ENCODE measurements at places on chromosomes 1 and 21.

DNA sequence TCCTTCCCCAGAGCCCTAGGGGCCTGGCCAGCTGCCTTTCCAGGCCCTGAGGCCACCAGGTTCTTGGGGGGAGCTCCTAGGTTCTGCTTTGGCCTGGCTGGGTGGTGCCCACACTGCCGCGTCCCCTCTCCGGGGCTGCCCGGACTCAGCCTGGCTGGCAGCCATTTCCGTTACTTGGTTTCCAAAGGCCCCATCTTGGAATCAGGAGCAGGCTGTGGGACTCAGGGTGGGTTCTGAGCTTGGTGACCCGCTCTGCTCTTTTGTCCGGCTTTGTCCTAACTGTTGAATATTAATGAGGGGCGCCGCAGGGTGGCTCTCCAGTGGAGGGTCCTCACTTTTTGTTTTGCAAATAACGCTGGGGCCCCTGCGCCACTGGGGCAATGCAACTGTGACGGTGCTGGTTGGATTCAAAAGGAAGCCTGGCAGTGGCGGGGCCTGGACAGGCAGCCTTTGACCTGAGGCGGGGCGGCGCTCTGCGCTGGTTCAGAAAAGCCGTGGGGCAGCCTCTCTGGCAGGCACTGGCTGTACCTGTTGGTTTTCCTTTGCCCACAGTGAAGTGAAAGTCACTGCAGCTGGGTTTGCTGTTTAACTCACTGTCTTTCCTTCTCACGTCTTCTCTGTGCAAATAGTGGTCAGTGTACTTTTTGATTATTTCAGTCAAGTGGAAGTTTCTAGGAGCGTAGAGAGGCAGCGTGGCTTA is 20.2 kb downstream of the SKI start:
- DNase-seq = peak; percentile 92

DNA sequence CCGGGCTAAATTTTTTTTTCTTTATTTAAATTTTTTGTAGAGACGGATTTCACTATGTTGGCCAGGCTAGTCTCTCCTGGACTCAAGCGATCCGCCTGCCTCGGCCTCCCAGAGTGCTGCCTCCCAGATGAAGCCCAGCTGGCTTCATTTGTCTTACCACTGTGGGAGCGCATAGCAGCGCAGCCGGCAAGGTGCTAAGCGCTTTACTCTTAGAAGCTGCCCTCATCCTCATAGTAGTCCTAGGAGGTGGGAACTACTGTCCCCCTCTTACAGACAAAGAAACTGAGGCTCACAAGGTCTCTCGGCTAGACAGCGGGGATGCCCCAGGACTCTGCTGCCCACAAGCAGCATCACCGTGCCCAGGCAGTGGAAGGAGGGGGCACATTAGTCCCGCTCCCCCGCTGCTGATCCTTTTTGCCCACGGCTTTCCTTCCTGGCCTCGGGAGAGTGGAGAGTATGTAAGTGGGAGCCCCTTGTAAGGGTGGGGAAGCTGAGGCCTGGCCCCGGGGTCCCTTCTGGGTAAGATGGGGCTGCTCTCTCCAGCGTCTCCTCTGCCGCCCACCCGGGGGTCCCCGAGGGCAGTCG is 726 bp downstream of the TMEM54 start:
- no peak for DNase-seq

DNA sequence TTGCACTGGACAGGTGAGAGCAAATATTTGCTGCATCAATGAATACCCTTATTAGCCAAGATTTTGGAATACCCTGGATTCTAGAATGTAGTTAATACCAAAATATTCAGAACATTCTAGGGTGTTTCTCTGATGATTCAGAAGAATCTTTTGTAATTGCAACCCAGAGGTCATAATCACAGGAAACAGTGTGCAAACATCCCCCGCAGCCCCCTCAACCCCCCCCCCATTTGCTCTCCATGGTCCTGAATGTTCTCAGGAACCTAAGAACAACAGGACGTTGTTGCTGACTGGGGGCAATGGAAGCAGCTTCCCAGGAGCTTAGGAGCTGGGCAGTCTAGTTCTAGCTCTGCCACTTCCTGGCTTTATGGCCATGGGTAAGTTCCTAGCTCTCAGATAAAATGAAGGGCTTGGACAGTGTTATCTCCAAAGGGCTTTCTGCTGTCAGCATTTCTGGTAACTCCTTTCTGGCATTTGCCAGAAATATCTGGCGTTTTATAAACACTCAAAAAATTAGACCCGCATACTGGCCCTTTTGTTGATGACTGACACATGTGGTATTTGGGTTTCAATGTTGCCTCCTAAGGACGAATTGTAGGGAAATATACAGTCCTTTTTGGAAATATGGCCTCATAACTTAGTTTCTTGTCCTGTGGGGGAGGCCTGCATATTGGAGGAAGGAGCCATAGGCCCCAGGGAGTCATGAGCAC is 178.6 kb downstream of the RRAGC start:
- no peak for DNase-seq

DNA sequence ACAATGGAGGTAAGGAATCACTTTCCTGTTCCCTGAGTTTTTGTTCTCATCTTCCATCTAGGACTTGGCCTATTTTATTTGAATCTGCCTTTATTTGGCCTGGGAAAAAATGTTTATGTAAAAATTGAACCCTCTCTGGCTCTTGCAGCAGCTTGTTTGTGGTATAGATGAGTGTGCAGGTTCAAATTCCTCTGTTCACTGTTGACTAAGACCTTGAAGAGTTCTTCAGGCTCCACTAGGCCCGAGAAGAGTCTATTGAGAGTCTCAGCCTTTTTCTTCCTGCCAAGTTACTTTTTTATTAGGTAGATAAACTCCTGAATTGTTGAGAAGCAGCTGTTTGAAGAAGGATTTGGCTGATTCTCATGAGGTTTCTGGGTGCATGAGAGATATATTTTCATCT is 248.8 kb upstream of the ADGRL2 start:
- no peak for DNase-seq

- no peak for DNase-seq
Measured at GRCh38 chr21:25977068-25977611, 193.4 kb downstream of the APP start.

- DNase-seq = no peak
Measured at GRCh38 chr1:69328186-69328585, 239.5 kb upstream of the LRRC7 start.

- DNase-seq = no peak
Measured at GRCh38 chr21:37484535-37485474, 118.2 kb downstream of the DYRK1A start.

DNA sequence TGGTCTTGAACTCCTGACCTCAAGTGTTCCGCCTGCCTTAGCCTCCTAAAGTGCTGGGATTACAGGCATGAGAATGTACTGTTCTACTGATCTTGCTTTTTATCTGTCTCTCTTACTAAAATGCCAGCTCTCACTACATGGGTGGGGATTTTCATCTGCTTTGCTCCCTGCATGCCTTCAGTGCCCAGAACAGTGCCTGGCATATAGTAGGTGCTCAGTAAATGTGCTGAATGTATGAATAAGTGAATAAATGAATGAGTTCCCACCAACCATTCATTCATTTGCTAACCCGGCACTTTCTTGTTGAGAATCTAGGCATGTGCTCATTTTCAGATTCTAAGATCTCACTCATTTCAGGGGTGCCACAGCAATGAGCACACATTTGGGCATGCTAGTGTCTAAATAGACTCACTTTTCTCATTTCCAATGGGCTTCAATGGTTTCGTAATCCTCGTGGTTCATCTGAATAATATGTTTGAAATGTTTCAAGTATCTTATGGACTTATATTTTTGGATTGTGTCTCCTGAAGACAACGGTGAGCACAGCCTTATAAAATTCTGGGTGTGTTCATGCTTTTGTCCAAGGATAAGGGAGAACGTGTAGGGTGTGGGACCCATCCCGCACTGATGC is 7.6 kb downstream of the DHRS3 start:
- no peak for DNase-seq

- no peak for DNase-seq
Measured at GRCh38 chr1:150969626-150970025, 5.0 kb downstream of the CERS2 start.

DNA sequence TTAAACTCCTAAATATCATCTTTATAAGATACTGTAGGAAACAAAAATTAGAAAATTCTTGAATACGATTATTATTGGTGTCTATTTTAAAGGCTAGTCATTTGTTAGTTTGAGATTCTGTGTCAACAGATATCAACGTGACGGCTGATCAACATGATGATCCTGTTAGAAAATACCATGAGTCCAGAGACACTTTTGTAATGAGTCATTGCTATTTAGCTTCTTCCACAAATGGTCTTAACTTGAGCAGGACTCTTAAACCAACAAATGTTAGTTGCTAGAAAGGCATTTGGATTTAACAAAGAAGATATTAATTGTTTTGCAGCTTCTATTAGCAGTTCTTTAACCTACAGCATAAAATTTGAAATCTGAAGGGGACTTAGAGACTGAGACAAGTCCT is 131.2 kb downstream of the TGFB2 start:
- no peak for DNase-seq

DNA sequence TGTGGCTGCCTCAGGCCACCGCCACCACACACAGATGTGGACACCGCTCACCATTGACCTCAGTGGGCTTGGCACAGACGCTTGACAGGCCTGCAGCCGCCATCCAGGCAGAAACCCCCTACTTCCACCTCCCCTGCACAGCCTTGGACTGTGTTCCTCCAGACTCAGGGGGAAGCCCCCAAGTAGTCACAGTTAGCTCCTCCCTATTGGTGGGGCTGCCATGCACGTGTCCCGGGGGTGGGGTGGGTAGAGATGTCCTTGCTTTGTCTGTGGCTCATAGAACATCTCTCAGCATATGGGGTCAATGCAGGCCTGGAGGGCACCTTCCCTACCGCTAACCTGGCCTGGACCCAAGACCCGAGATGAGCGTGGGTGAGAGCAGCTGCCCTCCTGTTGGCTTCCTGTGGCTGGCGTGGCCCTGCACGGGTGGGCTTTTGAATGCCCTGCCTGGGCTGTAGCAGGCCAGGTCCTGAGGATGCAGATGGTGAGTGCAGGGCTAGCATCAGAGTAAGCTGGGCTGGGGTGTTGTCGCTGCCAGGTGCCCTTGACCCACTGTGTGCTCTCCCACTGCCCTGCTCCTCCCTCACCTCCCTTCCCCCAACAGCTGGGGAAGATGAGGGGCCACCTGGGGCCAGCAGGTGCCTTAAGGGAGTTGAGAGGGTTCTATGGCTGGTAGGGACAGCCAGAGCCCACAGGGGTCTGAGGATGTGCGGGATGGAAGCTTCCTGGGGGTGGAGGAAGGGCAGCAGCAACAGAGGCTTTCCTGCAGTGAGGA is 6.2 kb downstream of the CROCC start:
- DNase-seq = no peak

- DNase-seq = no peak
Measured at GRCh38 chr1:26290882-26291261, 11.0 kb downstream of the SH3BGRL3 start.

- DNase-seq = no peak
Measured at GRCh38 chr1:47967864-47968555, 29.2 kb downstream of the TRABD2B start.

DNA sequence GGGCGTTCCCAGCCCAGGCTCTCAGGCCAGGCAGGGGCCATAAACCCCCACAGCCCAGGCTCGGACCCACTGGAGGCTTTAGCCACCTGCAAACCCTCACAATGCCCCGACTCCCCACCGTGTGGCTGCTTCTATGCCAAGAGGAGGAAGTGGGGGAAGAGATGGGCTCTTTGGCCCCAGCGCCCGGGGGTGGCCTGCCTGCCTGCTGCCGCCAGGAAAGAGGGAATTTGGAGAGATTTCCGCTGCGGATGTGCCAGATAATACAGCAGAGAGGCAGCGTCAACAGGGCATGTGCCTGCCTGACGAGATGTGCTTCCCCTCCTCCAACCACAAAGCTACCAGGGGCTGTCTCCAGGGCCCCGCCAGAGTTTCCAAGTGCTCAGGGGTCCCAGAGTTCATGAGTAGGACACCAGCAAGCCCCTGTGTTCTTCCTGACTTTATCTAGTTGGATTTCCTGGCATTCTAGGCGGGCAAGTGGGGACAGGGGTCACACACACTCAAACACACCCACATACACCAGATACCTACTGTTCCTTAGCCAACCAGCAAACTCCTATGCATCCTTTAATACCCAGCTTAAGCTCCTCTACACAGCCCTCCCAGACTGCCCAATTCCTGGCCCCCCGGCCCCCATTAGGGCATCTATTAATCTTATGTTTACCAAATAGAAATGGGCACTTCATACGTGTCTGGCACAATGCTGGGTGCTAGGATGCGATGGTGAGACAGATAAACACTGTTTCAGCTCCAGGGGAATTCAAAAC is 14.1 kb downstream of the EPHA2 start:
- DNase-seq = no peak

DNA sequence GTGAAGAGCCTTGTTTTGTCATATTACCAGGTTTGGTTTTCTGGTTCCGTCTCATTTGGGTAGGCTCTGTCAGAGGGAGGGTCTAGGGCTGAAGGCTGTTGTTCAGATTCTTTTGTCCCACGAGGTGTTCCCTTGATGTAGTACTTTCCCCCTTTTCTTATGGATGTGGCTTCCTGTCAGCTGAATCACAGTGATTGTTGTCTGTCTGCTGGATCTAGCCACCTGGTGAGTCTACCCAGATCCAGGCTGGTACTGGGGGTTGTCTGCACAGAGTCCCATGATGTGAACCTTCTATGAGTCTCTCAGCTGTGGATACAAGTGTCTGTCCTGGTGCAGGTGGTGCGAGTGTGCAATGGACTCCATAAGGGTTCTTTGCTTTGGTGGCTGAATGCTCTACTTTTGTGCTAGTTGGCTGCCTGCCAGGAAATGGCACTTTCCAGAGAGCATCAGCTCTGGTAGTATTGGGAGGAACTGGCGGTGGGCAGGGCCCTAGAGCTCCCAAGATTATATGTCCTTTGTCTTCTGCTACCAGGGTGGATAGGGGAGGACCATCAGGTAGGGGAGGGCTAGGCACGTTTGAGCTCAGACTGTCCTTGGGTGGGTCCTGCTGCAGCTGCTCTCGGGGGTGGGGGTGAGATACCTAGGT is 246.0 kb downstream of the RYR2 start:
- no peak for DNase-seq
